ENCODE measurements at places on chromosomes 5 and 9.

DNA sequence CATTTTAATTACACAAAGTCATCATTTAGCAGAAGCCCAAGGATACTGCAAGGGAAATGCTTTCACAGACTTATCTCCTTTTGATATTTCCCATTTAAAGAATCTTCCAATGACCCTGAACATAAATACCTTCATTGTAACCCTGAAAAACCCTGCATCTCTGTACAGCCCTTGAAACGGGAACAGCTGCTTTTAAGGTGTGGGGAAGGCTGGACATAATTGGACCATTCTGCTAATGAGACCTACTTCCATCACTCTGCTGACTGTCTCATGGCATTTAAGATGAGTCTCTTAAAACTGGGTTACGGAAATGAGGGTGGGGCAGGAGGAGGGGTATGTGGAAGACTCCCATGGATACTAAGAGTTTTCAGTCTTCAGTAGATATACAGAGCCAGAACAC, 485.8 kb downstream of the BRINP1 start:
- no peak for DNase-seq

DNA sequence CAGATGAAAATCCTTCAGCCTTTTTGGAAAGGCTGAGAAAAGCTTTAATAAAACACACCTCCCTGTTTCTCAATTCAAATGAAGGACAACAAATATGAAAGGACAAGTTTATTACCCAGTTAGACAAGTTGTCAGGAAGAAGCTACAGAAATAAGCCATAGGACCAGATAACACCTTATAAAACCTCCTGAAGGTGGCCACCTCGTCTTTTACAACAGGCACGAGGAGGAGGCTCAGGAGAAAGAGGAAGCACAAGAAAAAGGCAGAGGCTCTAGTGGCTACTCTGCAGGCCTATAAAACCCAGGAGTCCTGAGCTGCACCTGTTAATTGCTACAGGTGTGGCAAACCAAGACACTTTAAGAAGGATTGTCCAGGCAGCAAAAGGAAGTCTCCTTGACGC, 352.1 kb upstream of the CDH18 start:
- no peak for DNase-seq

DNA sequence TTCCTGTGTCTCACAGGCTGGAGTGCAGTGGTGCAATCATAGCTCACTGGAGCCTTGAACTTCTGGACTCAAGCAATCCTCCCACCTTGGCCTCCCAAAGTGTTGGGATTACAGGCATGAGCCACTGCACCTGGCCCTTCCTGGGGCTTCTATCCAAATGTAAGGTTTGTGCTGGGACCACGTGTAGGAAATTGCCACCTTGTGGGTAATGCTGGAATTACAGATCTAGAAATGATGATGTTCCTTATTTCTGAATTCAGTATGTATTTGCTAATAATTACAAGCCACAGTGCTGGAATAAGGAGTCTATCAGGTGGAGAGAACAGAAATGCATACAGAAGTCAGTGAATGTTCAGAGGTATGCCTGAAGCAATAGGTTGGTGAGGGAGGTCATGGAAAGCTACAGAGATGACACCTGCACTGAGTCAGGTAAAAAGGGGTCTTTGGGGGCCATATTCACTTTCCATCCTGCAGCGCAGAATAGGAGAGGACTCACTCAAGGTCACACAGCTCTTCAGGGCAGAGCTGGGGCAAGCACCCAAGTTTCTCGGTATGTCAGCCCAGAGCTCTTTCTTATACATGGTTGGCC, 8.8 kb upstream of the IGFBPL1 start:
- peak; percentile 12 for DNase-seq

DNA sequence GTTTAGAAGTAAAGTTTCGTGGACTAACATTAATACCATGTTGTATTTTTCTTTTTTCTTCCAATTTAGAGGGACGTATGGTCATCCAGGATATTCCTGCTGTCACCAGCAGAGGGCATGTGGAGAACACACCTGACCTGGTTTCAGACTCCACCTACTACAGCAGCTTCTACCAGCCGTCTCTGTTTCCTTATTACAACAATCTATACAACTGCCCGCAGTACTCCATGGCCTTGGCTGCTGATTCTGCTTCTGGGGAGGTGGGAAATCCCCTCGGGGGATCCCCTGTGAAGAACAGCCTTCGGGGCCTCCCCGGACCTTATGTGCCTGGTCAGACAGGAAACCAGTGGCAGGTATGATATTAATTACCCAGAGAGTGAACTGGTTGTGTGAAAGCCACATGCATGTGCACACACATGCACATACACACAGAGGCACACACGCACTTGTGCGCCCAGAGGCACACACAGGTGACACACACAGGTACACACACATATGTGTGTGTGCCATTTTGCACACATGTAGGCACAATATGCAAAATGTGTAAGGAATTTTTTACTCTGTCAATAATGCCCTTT, 52.4 kb downstream of the DMRT1 start:
- DNase-seq, result peak; percentile 10

- no peak for DNase-seq
Observed at GRCh38 chr9:120737416-120738165, 23.3 kb upstream of the MEGF9 start.

DNA sequence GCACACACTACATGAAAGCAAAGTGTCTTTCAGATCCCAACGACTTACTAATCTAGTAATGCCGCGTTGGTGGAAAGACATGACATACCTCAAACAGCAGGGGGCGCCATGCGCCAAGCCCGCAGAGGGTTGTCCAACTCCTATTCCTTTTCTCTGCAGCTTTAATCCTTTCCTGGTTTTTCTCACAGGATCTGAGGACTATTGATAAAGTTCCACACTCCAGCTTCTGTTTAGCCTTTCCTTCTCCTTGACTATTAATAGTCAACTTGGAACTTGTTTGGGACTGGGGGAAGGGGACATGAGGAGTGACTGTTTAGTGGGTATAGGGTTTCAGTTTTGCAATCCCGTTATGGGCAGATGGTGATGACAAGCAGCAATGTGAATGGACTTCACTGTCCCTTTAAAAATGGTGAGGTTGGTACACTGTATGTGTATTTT, 62.9 kb downstream of the OTULIN start:
- peak; percentile 84 for DNase-seq

DNA sequence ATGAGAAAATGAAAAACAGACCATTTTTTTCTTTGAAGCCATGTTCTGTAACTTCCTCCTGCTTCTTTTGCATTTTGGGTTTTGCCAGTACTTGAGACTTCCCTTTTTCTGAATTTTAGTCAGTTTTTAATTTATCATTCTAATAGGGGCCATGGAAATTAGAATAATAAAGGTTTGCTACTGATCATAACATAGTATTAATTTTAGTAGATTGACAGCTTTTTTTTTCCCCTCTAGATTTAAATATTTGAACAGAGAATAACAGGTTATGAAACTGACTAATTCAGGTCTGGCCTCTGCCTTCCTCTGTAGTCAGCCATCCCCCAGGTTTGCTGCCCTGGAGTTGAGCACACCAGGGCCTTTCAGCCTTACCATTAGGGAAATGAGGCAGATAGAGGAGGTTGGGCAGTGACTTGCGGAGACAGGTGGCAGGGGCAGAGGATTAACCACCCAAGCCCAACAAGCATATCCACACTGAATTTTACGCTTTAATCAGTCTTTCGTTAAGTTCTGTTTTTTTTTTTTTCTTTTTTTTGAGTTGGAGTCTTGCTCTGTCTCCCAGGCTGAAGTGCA, 80.1 kb upstream of the TNFAIP8 start:
- DNase-seq, result no peak

GRCh38 chr9:107328510-107328909, 45.4 kb downstream of the RAD23B start:
- DNase-seq, result no peak

- DNase-seq, result no peak
Observed at GRCh38 chr5:111469903-111470302, 42.4 kb downstream of the STARD4 start.

DNA sequence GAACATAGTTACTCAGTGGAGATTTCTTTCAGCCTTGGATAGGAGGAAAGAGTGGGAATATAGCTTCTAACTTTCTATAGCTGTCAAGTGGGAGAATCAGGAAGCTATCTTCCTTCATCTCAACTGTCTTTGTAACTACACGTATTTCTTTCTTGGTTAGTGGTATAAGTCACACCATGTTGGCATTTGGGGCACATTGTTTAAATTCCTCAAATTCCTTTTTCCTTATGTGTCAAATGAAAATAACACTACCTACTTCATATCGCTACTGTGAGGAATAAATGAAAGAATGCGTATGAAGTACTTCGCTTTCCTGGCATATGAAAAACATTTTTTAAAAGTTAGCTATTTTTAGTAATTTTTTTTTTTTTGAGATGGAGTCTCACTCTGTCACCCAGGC, 1082.5 kb upstream of the WWC1 start:
- no peak for DNase-seq

DNA sequence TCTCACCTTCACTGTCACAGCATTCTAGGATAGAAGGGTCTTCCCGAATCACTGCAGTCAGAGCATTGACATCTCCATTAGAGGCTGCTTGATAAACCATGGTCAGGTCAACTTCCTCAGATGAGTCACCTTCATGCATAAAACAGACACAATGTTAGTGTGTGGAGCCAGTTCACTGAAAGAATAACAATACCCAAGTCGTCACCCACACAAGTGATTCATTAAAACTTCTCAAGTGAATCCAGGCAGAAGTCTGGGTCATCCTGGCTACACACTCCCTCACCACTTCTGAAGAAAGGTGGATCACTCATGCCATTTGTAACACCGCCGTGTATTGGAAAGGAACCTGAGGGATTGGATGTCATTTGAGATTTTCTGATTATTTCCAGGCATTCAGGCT, 49.6 kb downstream of the ANKRD55 start:
- DNase-seq, result no peak

GRCh38 chr9:84959339-84959738, 289.8 kb downstream of the NTRK2 start:
- no peak for DNase-seq

DNA sequence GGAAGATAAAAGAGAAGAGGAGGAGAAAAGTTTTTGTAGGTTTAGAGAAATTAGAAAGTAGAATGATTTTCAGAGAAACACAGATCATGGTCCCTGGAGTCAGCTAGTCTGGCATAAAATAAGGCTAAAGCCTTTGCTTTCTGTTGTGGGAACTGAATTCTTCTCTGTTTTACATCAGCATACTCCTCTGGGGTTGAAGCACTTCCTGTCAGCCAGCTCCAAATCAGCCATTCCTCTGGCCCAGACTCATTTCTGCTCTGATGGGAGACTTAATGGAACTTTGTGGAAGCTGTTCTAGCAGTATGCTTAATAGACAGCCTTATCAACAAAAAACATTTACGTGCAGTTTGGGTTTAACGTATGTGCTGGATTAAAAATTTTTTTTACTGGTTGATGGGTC, 143.2 kb downstream of the HMHB1 start:
- no peak for DNase-seq

GRCh38 chr5:40955313-40955712, 46.0 kb downstream of the C7 start:
- DNase-seq, result no peak

DNA sequence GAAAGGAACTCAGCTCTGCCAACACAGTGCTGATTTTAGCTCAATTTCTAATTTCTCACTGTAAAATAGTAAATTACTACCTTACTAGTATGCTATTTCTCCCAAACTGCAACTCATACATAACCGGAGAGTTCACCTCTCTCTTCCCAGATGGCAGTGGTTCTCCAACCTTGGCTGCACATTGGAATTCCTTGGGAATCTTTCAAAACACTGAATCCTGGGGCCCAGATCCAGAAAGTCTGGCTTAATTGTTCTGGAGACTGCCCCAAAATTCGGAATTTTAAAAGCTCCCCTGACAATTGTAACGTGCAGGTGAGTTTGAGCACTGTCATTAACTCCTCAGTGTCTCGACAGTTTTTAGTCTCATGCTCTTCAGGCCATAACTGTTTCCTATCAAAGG, 100.3 kb downstream of the SLC1A3 start:
- DNase-seq, result no peak

- no peak for DNase-seq
Observed at GRCh38 chr9:105401651-105402050, 46.2 kb upstream of the FSD1L start.

DNA sequence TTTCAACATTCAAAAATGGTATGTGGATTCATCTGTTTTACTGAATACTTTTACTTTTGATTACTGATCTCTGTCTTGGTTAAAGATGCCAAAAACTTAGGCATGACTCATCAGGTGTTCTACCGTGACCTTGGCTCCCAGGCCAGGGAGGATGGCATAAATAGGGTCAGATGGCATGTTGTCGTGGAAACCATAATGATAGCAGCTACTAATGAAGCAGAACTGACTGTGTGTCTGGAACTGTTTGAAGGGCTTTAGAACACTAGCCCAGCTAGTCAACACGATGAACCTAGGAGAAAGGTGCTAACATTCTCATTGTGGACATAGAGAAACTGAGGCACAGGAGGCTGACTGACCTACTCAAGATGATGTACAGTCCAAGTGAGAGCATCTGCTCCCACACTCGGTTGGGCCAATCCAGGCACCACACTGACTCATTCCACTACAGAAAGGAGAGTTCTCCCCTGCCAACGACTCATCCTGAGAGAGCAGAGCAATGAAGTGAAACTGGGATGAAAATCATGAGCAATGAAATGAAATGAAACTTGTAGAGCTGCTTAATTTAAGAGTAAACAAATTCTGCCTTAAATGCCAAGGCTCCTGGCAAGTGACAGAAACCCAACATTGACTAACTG, 116.0 kb downstream of the TENT4A start:
- no peak for DNase-seq

GRCh38 chr9:73880101-73880500, 617.0 kb upstream of the RORB start:
- DNase-seq, result no peak

DNA sequence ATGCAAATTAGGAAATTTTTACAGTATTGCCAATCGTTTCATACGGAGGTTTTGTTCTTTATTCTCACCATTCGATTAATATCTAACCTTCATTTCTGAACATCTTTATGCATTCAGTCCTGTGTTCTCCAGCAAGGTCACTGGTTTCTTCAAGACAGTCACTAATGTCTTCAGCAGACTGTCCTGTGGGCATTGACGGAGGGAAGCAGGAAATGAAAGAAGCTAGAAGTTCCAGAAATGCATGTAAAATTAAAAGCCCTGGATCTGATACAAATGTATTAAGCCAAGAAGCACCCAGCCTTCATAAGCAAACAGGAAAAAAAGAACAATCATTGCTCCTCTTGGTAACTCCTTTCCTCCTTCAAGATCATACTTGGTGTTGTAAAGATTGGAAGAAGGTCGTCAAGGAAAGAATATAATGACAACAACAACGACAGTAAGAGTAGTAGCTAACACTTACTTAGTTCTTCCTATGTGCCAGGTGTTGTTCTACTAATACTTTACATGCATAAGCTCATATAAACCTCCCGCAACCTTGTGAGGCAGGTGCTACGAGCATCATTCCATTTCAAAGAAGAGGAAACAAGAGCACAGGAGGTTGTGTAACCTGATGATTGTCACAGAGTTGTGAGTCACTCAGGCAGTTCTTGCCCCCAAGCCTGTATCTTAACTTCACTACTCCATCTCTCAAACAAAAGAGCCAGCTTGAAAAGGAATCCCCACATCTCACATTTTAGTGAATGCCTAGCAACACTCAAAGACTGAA, 59.9 kb upstream of the CER1 start:
- no peak for DNase-seq

DNA sequence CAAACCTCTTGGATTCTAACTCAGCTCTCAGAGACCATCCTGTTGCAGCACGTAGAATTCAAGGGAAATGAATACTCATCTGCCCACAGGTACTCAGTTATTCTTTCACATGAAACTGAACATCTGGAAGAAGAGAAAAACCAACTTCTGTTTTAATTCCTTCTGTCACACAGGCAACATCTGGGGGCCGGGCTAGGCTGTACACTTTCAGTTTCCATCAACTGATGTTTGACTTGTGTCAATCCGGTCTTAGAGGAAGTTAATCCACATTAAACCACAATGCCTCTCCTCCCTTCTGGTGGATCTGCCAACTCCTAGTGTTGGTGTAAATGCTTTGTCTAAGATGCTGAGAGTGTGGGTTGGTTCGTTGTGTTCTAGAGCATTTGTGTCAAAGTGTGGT, 17.6 kb downstream of the DMRT3 start:
- no peak for DNase-seq
